ENCODE measurements at places on chromosomes 5 and 9.
A peak's percentile ranks its signal among the peaks of the same experiment; 100 is the strongest.

DNA sequence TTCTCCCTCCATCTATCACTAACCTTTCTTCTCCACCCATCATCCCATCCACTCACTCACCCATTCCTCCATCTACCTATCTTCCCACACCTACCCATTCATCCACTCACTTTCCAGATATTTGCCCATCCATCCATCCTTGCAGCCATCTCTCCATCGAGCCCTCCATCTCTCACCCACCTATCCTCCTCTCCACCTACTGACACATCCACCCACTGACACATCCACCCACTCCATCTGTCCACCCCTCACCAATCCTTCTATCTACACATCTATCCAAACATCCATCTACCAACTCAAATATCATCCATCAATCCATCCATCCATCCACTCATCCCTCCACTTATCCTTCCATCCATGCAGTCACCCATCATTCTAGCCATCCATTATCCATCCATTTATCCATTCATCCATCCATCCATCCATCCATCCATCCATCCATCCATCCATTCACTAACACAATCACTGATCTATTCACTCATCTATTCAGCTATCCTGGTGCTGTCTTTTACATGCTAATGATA, 68.9 kb upstream of the SPTLC1 start:
- no peak for DNase-seq

DNA sequence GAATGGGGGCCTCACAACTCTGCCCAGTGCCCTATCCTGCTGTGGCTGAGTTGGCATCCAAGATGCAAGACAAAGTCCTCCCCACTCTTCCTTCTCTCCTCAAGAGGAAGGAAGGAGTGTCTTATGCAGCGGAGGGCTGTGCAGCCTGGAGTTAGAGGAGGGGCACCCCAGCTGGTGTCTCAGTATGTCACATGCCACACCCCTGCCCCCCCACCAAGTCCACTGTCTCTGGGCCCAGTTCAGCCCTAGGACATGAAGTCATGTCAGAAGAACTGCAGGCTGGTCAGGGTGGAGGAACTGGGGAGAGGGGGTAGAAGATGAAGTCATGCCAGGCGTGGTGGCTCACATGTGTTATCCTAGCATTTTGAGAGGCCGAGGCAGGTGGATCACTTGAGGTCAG, 28.0 kb upstream of the SLC28A3 start:
- DNase-seq, result no peak

- peak; percentile 82 for DNase-seq
Measured at GRCh38 chr5:43007246-43007910, 32.7 kb downstream of the ANXA2R start.

- DNase-seq, result no peak
Measured at GRCh38 chr5:149166591-149167100, 25.4 kb downstream of the ABLIM3 start.

GRCh38 chr5:112892776-112893175, 29.3 kb downstream of the REEP5 start:
- no peak for DNase-seq

DNA sequence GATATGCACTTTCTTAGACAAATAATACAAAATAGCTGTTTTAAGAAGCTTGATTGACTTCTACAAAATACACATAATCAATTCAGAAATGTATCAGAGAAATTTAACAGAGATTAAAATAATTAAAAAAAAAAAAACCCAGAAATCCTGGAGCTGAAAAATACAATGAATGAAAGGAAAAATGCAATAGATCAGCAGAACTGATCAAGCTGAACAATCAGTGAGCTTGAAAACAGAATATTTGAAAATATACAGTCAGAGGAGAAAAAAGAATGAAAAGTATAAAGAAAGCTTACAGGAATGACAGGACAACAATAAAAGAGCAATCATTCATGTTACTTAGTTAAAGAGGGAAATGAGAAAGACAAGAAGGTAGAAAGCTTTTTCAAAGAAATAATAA, 41.7 kb upstream of the IL33 start:
- no peak for DNase-seq

DNA sequence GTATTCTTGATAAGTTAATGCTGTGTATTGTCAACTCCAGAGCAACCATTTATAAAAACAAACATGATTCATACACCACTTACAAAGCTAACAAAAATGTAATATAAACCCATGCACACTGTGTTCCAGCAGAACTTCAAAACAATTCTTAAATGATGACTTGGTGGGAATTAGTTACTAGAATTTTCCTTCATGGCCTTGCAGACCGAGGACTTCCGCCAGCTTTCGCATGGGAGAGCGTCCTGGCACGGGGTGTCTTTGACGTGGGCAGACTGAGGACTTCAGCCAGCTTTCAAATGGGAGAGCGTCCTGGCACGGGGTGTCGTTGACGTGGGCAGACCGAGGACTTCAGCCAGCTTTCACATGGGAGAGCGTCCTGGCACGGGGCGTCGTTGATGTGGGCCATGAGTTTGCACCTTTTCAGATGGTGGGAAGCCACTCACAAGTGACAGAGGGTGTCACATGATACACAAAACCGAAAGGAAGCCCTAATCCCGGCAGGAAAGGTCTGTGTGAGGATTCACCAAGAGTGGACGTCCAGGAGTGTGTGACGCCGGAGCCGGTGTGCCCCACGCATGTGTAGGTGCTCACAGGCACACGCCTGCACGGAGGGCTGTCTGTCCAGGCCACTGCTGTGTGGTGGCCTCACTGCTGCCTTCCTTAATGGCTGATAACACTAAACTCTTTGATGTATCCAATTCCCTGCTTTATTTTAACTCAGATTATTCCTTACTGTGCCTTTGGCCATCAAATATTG, 211.3 kb upstream of the IRX4 start:
- DNase-seq, result no peak

GRCh38 chr5:113292462-113292861, 142.3 kb downstream of the TSSK1B start:
- peak; percentile 35 for DNase-seq

DNA sequence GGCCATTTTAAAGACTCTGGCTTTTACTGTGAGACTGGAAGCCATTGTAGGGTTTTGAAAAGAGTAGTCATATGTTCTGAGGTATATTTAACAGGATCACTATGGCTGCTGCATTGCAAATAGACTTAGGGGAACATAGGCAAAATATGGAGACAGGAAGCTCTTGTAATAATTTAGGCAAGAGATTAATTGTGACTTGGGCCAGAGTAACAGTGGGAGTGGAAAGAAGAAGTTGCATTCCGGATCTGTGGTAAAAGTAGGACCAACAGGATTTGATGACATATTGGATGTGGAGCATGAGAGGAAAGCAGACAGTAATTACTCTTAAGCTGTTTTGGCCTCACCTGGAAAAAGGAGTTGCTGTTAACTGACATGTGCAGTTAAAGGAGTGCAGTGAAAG, 85.6 kb downstream of the SMIM15 start:
- DNase-seq, result no peak

DNA sequence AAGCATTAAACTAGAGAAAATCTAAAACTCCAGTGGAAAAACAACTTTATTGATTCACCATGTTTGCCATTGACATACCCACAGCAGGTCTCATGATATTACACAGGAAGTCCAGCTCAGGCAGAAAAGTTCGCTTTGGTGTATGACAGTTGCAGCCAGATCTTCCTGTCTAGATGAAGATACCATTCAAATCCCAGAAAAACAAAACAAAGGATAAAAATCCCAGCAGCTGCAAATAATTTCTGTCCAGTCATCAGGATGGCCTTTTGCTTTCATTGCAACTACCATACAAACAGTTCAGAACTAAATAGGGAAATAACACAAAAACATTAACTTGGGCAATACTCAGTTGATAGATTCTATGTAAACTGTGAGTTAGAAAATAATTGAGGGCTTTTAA, 136.0 kb upstream of the NREP start:
- no peak for DNase-seq

GRCh38 chr5:28164568-28164967, 1126.2 kb upstream of the CDH9 start:
- DNase-seq, result no peak

GRCh38 chr9:33414268-33414667, 11.9 kb upstream of the AQP7 start:
- no peak for DNase-seq

DNA sequence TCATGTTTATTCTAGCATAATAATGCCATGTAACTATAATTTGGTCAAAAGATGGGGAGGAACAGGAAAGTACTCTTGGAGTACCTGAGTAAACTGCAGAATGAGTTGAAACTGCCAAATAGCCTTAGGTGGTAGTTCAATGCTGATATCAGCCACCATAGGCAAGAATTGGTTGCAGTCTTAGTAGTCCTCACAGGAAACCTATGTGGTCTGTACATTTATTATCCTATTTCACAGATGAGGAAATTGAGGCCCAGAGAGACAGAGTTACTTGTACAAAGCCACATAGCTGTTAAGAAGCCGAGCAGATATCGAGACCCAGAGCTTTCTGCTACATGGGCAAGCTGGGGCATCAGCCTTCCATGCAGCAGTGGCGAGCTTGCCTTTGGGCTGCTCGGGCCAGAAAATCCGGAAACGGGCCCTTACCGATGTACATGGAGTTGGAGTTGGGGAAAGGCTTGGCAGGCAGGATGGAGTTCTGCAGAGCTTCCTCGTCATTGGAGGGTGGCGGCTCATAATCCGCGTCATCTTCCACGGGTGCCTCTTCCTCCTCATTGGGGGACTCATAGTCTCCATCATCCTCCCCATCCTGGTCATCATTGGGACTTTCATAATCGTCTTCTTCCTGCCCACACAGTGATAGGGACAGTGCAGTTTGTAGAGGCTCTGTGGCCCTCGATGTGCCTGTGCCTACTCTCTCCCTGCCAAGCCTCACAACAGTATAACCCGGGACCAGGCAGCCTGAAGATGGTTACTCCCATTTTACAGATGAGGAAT, 27.1 kb downstream of the LCP2 start:
- DNase-seq, result no peak

- DNase-seq, result no peak
Measured at GRCh38 chr5:175878544-175879438, 7.4 kb downstream of the CPLX2 start.

DNA sequence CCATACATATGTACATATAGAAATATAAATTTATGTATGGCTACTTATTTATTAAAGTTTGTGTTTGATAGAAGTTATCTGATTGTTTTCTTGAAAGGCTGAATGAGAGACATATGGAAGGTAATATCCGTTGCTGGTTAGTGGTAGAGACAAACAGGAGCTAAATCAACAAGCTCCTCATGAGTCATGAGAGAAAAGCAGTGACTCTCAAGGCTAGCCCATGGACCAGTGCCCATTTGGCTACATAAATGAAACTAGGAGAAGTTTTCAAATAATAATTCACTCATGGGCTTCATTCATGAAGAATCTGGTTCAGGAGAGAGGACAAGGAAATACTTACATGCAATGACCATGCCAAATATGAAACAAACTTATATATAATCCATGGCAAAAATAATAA, 504.5 kb upstream of the ITGA1 start:
- DNase-seq, result no peak

DNA sequence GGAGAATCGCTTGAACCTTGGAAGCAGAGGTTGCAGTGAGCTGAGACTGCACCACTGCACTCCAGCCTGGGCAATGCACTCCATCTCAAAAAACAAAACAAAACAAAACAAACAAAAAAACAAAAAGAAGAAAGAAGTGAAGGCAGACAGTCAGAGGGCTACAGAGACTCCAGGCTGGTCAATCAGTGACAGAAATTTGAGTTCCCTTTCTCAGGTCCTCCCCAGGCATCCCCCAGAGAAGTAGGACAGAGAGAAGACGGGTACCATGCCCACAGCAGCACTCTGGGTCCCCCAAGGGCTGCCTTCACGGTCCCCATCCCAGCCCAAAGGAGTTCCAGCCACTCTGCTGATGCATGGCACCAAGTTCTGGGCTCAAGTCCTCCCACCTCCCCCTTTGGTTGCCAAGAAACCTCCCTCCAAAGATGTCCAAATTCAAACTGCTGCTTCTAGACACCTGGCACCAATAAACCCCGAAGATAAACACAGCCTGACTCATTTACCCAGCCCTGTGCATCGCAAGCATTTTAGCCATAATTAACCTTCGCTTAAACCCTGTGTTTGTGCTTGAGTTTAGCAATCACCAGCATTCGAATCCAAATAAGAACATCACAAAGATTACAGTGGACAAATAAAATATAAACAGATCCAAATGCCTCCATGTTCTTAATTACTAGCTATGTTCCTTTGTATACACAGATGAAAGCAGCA, 24.0 kb downstream of the SEMA4D start:
- DNase-seq, result no peak

GRCh38 chr9:97186493-97186892, 121.0 kb upstream of the CCDC180 start:
- no peak for DNase-seq

DNA sequence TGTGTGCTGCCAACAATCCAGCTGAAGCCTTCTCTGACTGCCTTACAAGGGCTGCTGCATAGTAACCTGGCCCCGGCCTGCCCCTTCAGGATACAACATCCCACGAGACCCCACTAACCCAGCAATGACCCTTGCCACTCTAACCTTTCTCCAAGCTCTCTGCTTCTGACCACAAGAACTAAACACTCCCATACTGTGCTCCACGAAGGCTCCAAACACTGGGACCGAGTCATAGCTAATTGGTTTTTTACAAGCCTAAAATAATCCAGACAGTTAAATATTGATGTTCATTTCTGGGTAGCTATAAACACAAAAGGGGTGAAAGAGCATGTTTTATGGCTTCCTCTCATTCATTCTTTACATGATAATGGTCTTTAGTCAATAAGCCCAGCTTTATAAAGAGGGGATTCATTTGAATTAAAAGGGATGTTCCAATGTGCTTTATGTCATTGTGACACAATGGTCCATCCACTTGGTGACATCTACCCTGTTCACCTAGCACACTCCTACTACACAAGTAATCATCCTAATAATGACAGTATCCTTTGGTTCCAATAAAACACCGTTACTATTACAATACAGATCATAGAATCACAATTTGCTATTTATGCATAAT, 16.2 kb upstream of the TLE4 start:
- peak; percentile 35 for DNase-seq

DNA sequence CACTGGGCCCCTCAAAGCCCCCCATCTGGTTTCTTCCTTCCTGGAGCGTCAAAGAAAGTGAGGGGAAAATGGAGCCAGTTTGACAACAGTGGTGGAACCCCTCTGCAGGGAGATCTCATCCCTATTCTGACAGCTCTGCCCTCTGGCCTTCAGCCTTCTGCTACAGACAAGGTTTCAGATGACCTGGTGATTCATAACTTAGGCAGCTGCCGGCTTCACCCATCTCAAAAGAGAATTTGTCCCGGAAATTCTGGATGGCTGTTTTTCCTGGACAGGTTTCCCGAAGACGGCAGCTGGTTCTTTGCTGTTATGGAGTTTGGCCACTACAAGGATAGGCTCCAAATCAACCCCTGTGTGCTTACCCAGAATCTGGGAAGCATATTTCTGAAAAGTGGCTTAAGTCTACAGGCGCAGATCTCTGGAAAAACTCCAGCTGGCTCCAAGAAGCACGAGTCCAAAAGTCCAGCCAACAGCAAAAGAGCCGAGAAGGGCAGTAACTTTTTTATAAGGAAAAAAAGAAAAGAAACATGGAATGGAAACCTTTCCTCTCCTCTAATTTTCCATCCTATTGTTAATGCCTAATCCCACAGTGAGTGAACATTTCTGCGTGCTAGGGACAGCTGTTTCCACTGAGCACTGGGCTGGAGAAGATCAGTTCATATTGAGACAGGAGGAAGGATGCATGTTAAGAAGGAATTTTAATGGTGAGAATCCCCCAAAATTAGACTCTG, 54.5 kb downstream of the ZNF366 start:
- peak; percentile 94 for DNase-seq

GRCh38 chr9:16928179-16928945, 57.9 kb upstream of the BNC2 start:
- DNase-seq, result no peak

GRCh38 chr9:82991671-82992070, 71.3 kb downstream of the RASEF start:
- peak; percentile 23 for DNase-seq
